ENCODE measurements at places on chromosomes 3 and 15.

GRCh38 chr3:66537735-66538134 is 36.9 kb upstream of the LRIG1 start:
- DNase-seq = no peak

DNA sequence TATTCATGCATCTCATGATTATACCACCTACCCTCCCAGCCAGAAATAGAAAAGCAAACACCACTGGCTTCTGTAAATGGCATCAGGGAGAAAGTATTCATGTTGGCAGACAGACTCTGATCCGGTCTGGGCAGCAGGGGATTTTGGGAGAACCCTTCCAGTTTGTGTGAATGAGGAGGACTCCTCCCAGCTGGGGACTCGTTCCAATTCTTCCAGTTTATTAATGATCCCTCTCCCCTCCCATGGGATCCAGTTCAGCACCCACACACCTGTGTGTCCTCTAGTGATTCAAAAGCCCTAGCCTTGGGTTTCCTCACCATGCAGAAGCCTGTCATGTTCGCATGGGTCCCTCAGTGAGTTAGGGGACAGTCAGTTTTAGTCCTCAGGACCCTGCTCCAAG is 110.9 kb downstream of the IQSEC1 start:
- DNase-seq = no peak

GRCh38 chr15:48710952-48711495 is 65.5 kb upstream of the FBN1 start:
- DNase-seq = no peak

DNA sequence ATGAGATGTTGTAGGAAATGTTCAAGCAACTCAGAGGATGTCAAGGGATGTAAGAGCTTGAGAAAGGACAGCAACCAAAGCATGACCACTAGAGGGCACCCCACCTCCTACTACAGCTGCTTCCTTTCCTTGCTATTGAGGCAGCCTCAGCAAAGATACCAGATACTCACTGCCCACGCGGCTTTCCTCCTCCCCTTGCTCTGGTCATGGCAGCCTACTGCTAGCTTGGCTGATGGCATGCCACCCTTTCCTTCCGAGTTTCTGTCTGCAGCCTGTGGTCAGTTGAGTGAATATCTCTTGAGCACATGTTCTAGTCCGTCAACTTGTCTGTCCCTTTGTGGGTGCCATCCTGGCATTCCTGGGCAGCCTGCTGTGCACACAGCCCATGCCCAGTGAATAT is 4.4 kb upstream of the CXCR6 start:
- DNase-seq = peak; percentile 93

DNA sequence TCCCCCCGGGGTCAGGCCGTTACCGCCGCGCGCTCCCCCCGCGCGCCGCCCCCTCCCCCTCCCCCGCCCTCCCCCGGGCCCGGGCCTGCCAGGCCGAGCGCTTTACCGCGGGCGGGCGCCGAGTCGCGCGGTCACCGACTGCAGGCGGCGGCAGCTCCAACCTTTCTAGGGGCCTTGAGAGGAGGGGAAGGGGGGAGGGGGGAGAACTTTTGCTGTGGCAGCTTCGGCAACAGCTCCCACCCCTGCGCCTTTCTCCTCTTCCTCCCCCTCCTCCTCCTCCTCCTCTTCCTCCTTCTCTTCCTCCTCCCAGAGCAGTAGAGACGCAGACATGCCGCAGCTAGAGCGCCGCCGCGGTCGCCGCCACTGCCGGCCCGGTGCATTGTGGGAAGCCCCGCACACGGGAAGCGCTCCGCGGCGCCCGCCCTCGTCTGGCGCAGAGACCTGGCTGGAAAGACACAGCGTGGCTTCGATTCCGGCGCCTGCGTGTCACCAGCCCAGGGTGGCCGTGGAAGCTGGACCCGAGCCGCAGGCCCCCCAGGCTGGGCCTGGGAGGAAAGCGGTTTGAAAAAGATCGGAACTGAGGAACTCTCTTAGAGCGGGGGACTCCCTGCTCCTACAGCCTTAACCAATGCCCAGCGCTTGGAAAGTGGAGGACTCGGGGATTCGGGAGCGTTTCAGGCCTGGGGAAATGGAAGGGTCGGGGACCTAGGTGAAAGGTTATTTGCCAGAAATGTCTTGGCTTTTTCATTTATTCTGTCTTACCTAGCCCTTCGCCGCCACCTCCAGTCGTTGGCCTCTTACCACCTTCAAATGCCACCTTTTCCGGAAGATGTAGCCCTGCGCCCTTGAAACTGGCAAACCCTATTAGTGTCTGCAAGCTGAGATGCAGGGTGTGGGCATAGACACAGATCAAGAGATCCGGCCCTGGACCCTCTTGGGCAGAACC is at the start of gene ZNF148:
Gene ZNF148 (minus strand): TSS at position 330 of the 946 bp plus-strand sequence. CDS start 61,685 bp downstream, outside the sequence.
- peak; percentile 87 for DNase-seq

DNA sequence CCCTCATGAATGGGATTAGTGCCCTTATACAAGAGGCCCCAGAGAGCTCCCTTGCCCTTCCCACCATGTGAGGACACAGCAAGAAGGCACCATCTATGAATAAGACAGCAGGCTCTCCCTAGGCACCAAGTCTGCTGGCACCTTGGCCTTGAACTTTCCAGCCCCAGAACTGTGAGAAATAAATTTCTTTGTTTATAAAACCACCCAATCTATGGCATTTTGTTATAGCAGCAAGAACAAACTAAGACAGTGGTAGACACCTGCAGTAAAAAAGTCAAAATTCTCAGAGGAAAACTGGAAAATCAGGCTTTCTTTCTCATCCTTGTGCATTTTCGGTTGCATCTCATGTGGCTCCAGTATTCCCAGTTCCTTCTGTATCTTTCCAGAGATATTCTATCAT is 90.3 kb downstream of the LSM3 start:
- DNase-seq = no peak

DNA sequence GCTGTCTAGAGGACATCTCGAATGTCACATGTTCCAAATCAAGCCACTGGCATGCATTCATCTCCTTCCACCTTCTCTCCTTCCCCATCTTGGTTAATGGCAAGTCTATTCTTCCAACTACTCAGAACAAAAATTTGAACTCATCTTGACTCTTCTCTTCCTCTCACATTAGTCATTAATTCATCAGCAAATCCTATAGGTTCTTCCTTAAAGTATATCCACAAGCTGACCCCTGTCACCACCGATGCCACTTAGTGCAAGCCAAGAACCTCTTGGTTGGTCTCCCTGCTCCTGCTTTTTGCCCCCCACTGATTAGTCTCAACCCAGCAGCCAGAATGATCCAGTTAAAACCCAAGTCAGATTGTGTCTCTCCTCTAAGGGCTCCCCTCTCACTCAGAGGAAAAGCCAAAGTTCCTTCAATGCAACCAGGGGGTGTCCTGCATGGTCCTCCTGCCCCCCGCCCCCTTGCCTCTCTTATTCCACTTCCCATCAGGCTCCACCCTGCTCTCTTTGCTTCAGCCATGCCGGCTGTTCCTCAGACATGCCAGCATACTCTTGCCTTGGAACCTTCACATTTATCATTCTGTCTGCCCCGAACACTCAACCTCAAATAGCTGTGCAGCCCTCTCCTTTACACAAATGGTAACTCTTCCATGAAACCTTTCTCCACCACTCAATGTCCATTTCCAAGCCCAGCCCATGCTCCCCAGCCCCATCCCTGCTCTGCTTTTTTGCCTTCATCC is 1.0 kb upstream of the GALNT15 start:
- no peak for DNase-seq

GRCh38 chr3:7305561-7305960 is 444.6 kb downstream of the GRM7 start:
- DNase-seq = no peak

GRCh38 chr3:134381831-134382442 is 7.7 kb upstream of the AMOTL2 start:
- no peak for DNase-seq

DNA sequence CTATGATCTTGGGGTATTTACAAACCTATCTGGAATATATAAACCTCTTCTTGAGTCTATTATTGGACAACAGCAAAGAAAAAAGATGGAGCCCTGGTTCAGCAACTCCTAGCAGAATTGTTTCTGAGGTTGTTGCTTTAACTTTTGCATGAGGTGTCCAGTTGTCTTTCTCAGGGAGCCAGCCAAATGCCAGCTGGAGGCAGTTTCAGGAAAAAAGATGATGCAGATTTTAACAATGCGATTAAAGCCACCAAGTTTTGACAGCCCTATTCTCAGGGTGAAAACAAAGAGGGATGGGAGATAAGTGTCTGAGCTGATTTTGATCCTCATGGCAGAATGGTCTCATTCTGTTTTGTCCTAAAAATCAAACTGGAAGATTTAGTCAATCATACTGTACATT is 181.6 kb upstream of the RASGRP1 start:
- no peak for DNase-seq

DNA sequence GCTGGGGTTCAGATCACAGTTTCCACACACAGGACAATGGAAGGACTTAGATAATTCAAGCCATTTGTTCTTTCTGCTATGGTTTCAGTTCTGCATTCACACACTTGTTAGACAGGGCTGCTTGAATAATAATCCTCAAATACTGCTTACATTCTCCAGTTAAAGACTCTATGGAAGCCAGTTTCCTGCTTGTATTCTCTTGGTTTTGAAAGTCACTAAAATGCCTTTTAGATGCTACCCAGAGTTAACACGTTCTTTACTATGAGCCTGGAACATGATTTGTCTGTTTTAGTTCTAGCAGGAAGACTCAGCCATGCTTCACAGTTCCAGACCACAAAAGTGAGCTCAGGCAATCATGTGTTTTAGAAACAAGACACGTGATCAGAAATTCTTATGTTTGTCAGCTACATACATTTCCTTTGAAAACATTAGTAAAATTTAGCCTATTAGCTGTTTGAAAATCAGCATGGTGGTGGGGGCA is 152.4 kb downstream of the LEKR1 start:
- DNase-seq = peak; percentile 6

DNA sequence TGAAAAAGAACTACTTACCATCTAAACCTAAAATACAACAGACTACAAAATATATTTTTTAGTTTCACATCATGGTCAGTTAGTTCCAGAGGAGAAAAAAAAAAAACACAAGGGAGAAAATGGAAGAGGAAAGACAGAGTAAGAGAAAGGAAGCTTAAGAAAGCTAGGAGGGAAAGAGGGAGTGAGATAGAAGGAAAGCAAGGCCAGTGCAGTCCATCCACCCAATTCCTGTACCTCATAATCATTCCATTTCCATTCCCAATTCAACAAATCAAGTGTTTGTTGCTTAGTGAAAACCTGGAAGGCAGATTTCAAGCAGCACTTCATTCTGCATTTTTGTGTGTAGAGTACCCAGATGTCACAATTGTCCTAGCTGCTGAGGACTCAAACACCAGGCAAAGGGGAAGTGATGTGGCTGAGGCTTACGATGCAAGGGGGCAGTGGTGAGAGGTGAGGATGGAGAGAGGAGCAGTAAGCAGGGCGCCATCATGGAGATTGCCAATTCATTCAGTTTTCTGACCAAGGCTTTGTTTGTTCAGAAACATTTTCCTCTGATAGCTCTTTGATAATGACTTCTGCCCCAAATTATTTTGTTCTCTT is 83.6 kb upstream of the GSK3B start:
- DNase-seq = no peak

DNA sequence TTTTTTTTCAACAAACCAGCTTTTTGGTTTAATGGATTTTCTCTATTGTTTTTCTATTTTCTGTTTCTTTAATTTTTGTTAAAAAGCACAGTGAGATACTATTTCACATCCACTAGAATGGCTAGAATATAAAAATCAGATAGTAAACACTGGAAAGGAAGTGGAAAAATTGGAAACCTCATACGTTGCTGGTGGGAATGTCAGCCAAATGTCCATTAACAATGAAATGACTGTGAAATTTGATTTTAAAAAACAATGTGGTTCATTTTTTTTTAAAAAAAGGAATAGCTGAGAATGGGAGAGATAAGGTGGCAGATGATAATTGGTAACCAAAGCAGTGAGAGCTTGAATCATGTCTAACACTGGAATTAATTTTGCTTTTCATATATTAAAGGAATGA is 19.9 kb downstream of the NR2C2 start:
- no peak for DNase-seq

DNA sequence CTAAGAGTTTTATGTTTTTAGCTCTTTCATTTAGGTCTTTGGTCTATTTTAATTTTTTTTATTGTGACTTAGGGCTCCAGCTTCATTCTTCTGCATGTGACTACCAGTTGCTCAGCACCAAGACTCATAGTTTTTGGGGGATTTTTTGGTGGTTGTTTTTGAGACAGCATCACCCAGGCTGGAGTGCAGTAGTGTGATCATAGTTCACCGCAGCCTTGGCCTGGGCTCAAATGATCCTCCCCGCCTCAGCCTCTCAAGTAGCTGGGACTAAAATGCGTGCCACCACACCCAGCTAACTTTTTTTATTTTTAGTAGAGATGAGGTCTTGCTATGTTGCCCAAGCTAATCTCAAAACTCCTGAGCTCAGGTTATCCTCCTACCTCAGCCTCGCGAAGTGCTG is 19.4 kb downstream of the CDV3 start:
- no peak for DNase-seq

- no peak for DNase-seq
These were observed 92.7 kb downstream of the MYLK start for GRCh38 chr3:123791417-123791816.

- no peak for DNase-seq
These were observed 7.7 kb downstream of the TNK2 start for GRCh38 chr3:195900436-195901355.

Measured in Jurkat, Clone E6-1 (cell line).